ENCODE measurements at places on chromosomes 6 and 20. TPM values are rescaled to one million over a fixed set of nuclear protein-coding genes. Genes with fewer than 3 reads are reported as not detected.

The TPBG gene
- 10.4 TPM for total RNA-seq

The SMOC2 gene
- 31.4 TPM for total RNA-seq

The TMC2 gene
- total RNA-seq, result not detected

The PXDC1 gene
- total RNA-seq, result 30.9 TPM

DNA sequence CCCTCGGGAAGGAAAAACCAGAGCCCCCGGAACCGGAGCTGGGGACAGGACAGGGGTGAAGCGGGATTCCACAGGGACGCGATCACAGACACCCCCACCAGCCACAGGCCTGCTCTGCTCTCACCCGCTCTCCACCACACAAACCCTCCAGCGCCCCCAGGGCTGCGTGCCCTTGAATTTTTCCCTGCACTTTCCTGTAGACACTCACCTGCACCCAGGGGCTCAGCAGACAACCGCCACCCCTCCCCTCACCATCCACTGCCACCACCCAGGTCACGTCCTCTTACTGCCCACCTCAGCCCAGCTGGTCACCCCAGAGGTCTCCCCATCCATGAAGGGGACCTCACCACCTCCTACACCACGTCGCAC lies 631 bp downstream of the ULBP2 start:
- no peak for DNase-seq

DNA sequence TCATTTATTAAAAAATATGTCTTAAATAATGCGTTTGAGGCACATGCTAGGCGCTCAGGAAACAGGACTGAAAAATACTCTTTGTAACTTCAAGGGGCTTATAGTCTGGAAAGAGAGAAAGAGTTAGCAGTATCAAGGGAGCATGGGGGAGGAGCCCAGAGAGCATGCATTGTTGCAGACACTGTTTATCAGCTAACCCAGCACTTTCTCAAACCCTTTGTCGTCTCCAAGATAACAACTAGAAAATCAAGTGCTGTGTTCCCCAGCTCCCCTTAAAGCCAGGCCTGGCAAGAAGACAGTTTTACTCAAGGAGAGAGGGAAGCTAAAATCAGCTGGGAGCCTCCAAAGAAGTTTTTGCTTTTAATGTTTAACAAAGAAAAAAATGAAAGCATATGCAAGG lies 98.4 kb downstream of the PERP start:
- DNase-seq, result no peak

DNA sequence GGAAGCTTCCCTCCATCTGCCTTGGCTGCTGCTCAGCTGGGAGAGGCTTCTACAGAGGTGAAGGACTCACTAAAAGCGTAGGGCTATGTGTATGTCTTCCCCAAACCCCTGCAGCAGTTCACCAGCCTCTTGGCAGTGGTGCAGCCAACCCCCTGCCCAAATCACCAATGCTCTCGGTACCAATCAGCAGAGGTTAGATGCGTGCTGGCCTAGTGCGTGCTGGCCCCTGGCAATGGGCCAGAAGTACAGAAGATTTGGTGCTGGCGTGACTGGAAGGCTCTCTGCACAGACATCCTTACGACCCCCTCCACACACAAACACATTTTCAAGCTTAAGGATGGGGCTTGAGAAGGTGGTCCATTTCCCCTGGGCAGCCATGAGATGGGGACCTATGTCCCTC lies 79.0 kb downstream of the MRPL14 start:
- no peak for DNase-seq

GRCh38 chr6:88339761-88340160 lies 173.6 kb upstream of the CNR1 start:
- DNase-seq, result no peak

All from body of pancreas (tissue), 4 donors.